Esophagus squamous epithelium (tissue), 5 donors: ENCODE measurements at places on chromosomes 6 and 20. TPM values are rescaled to one million over a fixed set of nuclear protein-coding genes. Genes with fewer than 3 reads are reported as not detected.

The OR2B6 gene
- total RNA-seq = not detected

The PAK5 gene
- 0.34 TPM for total RNA-seq

The PLA2G7 gene
- total RNA-seq = not detected

The DEFB112 gene
- not detected for total RNA-seq

The RIMS4 gene
- total RNA-seq = 1.7 TPM

The PROKR2 gene
- total RNA-seq = not detected

The COL10A1 gene
- total RNA-seq = not detected

- no peaks in the 10 kb centered on the region for H3K27me3 ChIP-seq
- no peak overlapping the region for H3K4me3 ChIP-seq
- H3K4me1 ChIP-seq = no peaks in the 10 kb centered on the region
- H3K36me3 ChIP-seq = no peaks in the 10 kb centered on the region
Measured at GRCh38 chr6:143529095-143529494, 17.6 kb upstream of the FUCA2 start.

- H3K4me1 ChIP-seq = peaks cover 7% of the 10 kb centered on the region
- no peaks in the 10 kb centered on the region for H3K36me3 ChIP-seq
- H3K27me3 ChIP-seq = no peaks in the 10 kb centered on the region
- no peak for DNase-seq
Measured at GRCh38 chr6:119312875-119313338, 36.7 kb downstream of the MAN1A1 start.

DNA sequence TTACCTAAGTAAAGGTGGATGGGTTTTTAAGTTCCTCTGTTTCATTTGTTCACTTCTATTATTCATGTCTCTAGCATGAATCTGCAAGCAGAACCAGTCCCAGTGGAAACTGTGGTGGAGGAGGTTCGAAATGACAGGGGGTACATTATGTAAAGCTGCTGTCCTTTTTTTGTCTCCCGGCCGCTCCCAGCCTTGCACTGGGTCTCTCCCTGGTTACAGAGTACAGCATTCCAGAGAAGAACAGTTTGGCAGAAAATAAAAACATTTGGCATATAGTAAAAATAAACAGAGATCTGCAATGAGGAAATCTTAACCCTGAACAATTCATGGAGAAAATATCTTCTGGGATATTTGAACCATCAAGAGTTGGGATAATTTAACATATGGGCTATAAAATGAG lies 34.6 kb upstream of the TAGAP start:
- no peak overlapping the region for H3K4me3 ChIP-seq
- no peaks in the 10 kb centered on the region for H3K36me3 ChIP-seq
- no peak for DNase-seq

DNA sequence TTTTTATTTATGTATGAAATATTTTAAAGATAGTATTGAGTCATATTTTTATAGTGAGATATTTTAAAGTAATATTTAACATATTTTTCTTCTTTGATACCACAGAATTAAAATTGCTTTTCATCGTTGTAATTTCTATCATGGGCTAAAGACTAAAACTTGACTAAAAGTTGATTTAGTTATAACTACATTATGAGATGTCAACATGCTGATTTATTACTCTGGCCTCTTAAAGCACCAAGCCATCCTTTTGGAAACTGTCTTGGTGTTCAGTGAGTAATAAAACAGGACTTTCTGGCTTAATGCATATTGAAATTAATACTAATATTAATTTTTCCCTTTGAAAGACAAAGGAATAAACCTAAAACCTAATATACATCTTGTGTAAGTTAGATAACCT lies 95.2 kb upstream of the ADGRF4 start:
- DNase-seq = no peak
- H3K36me3 ChIP-seq = no peaks in the 10 kb centered on the region
- H3K27ac ChIP-seq = no peak overlapping the region
- H3K4me1 ChIP-seq = no peaks in the 10 kb centered on the region
- H3K4me3 ChIP-seq = no peak overlapping the region

DNA sequence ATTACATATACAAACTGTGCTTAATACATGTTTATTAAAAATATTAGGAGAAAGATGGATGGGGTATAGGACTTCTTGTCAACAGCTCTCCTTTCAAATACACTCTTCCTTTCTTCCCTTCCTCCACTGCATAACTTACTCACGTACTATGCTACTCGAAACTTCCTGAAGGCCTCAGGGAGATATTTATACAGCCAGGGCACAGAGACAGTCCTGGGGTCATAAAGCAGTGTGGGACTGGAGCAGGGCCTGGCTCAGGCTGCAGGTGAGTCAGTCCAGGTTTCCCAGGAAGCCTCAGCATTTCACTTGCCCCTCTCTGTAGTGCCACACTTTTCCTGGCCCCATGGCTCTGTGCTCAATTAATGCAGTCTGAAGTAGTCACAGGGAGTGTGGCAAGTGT lies 157.0 kb downstream of the UBE3D start:
- H3K27me3 ChIP-seq = no peaks in the 10 kb centered on the region
- H3K4me3 ChIP-seq = no peak overlapping the region
- no peaks in the 10 kb centered on the region for H3K4me1 ChIP-seq
- no peak overlapping the region for H3K27ac ChIP-seq

- no peaks in the 10 kb centered on the region for H3K4me1 ChIP-seq
- no peak overlapping the region for H3K4me3 ChIP-seq
- no peak overlapping the region for H3K27ac ChIP-seq
- no peaks in the 10 kb centered on the region for H3K36me3 ChIP-seq
Measured at GRCh38 chr6:168363811-168364792, 44.5 kb upstream of the DACT2 start.

GRCh38 chr20:45850926-45851325 lies 6.3 kb downstream of the ACOT8 start:
- H3K36me3 ChIP-seq = peaks cover 94% of the 10 kb centered on the region
- H3K27ac ChIP-seq = no peak overlapping the region
- H3K4me1 ChIP-seq = peaks cover 14% of the 10 kb centered on the region
- no peaks in the 10 kb centered on the region for H3K27me3 ChIP-seq
- no peak overlapping the region for H3K4me3 ChIP-seq

GRCh38 chr6:39154705-39155104 lies 39.7 kb upstream of the SAYSD1 start:
- no peaks in the 10 kb centered on the region for H3K36me3 ChIP-seq
- no peak for DNase-seq
- H3K4me1 ChIP-seq = no peaks in the 10 kb centered on the region
- no peaks in the 10 kb centered on the region for H3K27me3 ChIP-seq
- H3K27ac ChIP-seq = no peak overlapping the region
- no peak overlapping the region for H3K4me3 ChIP-seq

- H3K27ac ChIP-seq = no peak overlapping the region
- H3K4me3 ChIP-seq = no peak overlapping the region
- H3K36me3 ChIP-seq = no peaks in the 10 kb centered on the region
- H3K4me1 ChIP-seq = peaks cover 18% of the 10 kb centered on the region
Measured at GRCh38 chr20:56716806-56717205, 87.7 kb downstream of the TFAP2C start.

- no peaks in the 10 kb centered on the region for H3K27me3 ChIP-seq
- H3K4me1 ChIP-seq = no peaks in the 10 kb centered on the region
- no peak for DNase-seq
- H3K4me3 ChIP-seq = no peak overlapping the region
- no peak overlapping the region for H3K27ac ChIP-seq
Measured at GRCh38 chr6:144809120-144809519, 524.0 kb downstream of the UTRN start.

- DNase-seq = no peak
- H3K27ac ChIP-seq = no peak overlapping the region
- H3K36me3 ChIP-seq = peaks cover 75% of the 10 kb centered on the region
Measured at GRCh38 chr6:52984247-52984646, 10.8 kb downstream of the GSTA4 start.

GRCh38 chr6:30810813-30811339 lies 66.5 kb upstream of the IER3 start:
- H3K4me1 ChIP-seq = peaks cover 8% of the 10 kb centered on the region
- H3K36me3 ChIP-seq = no peaks in the 10 kb centered on the region
- H3K4me3 ChIP-seq = no peak overlapping the region

DNA sequence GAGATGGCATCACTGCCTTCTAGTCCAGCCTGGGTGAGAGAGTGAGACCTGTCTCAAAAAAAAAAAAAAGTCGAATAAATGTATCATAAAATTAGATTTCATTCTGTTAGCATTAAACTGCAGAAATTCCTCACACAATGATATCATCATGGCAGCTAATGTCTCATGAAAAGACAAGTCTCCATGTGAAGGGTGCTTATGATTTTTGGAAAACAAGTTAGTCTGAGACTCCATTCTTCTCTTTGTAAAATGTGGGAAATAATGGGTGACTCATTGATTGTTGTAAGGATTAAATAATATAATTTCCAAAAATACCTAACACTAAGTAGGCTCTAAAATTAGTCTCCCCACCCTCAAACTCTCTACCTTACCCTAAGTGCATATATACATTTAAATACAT lies 49.6 kb upstream of the CDYL start:
- no peaks in the 10 kb centered on the region for H3K36me3 ChIP-seq
- no peaks in the 10 kb centered on the region for H3K4me1 ChIP-seq

- H3K27me3 ChIP-seq = no peaks in the 10 kb centered on the region
- no peaks in the 10 kb centered on the region for H3K36me3 ChIP-seq
- H3K4me1 ChIP-seq = no peaks in the 10 kb centered on the region
- DNase-seq = no peak
- no peak overlapping the region for H3K27ac ChIP-seq
Measured at GRCh38 chr6:52972989-52973388, 22.1 kb downstream of the GSTA4 start.

GRCh38 chr6:131112249-131112648 lies 23.0 kb upstream of the AKAP7 start:
- no peaks in the 10 kb centered on the region for H3K36me3 ChIP-seq
- no peaks in the 10 kb centered on the region for H3K27me3 ChIP-seq
- H3K4me1 ChIP-seq = no peaks in the 10 kb centered on the region
- no peak overlapping the region for H3K27ac ChIP-seq

GRCh38 chr6:66556936-66557335 lies 849.9 kb upstream of the EYS start:
- DNase-seq = no peak
- H3K27ac ChIP-seq = no peak overlapping the region
- H3K4me1 ChIP-seq = no peaks in the 10 kb centered on the region

DNA sequence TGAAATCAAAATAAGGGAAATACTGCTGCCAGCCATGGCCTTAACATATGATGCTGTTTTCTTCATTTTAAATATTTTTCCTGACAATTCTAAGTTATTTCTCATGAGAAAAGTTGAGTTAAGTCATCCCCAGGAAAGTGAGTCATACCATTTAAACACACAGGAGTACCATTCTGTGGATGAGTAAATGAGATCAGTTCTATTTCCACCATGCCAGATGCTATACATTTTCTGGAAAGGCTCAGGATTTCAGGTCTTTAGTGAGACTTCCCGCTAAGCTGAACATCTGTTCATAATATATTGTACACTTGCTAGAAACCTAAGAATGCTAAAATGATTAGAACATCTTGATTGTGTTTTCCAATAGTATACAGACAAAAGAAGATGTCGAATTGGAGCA lies 256.2 kb upstream of the MANEA start:
- no peak overlapping the region for H3K27ac ChIP-seq
- no peaks in the 10 kb centered on the region for H3K4me1 ChIP-seq
- no peaks in the 10 kb centered on the region for H3K27me3 ChIP-seq
- H3K4me3 ChIP-seq = no peak overlapping the region
- DNase-seq = no peak

- H3K4me3 ChIP-seq = no peak overlapping the region
- H3K4me1 ChIP-seq = no peaks in the 10 kb centered on the region
- H3K27me3 ChIP-seq = no peaks in the 10 kb centered on the region
- H3K27ac ChIP-seq = no peak overlapping the region
- H3K36me3 ChIP-seq = no peaks in the 10 kb centered on the region
- DNase-seq = no peak
Measured at GRCh38 chr6:146814148-146814750, 215.5 kb downstream of the ADGB start.

DNA sequence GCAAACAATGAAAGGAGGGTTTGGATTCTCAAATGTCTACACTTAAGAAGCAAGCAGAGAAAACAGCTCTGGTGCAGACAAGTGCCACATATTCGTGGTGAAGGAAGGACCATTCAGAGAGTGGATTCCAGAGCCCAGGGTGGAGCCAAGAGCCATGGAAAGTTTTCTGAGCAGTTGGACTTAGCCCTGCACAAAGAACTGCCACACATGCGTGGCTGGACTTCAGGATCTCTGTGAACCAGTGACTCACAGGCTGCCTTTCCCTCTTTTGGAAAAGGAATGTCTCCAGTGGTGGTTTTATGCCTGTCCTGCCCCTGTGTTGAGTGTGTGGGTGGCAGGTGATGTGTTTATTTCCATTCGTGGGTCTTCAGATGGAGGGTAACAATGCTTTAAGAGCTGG lies 489.5 kb downstream of the CDH26 start:
- no peaks in the 10 kb centered on the region for H3K36me3 ChIP-seq
- H3K4me1 ChIP-seq = no peaks in the 10 kb centered on the region
- H3K4me3 ChIP-seq = no peak overlapping the region

- H3K27ac ChIP-seq = no peak overlapping the region
- no peaks in the 10 kb centered on the region for H3K36me3 ChIP-seq
- no peak for DNase-seq
Measured at GRCh38 chr6:129113637-129114036, 230.7 kb downstream of the LAMA2 start.

DNA sequence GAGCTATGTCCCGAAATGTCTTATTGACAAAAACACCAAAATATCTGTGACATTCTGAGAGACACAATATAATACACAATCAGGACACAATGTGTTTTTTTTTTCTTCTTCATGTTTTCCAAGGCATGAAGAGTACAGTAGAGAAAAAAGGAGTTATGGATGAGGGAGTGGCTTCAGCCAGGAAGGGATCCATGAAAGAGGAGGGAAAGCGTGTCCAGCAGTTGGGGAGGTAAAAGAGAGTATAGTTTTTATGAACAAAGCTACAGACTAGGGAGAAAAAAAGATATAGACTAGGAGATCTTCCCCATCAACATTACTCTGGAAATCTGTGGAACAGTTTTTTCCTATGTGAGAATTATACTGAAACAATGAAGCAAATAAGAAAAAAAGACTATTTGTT lies 38.9 kb upstream of the PRIM2 start:
- no peak overlapping the region for H3K27ac ChIP-seq
- no peaks in the 10 kb centered on the region for H3K4me1 ChIP-seq
- H3K4me3 ChIP-seq = no peak overlapping the region
- DNase-seq = no peak

GRCh38 chr6:12148841-12149240 lies 136.7 kb downstream of the HIVEP1 start:
- no peaks in the 10 kb centered on the region for H3K27me3 ChIP-seq
- H3K36me3 ChIP-seq = peaks cover 1% of the 10 kb centered on the region
- no peak overlapping the region for H3K27ac ChIP-seq
- H3K4me3 ChIP-seq = no peak overlapping the region
- DNase-seq = no peak
- no peaks in the 10 kb centered on the region for H3K4me1 ChIP-seq

GRCh38 chr20:47295921-47296426 lies 60.5 kb downstream of the ZMYND8 start:
- DNase-seq = no peak
- H3K36me3 ChIP-seq = peaks cover 22% of the 10 kb centered on the region
- H3K4me1 ChIP-seq = no peaks in the 10 kb centered on the region
- H3K27me3 ChIP-seq = no peaks in the 10 kb centered on the region
- H3K4me3 ChIP-seq = no peak overlapping the region

- no peaks in the 10 kb centered on the region for H3K27me3 ChIP-seq
- DNase-seq = no peak
- H3K27ac ChIP-seq = no peak overlapping the region
- H3K36me3 ChIP-seq = no peaks in the 10 kb centered on the region
- no peak overlapping the region for H3K4me3 ChIP-seq
Measured at GRCh38 chr6:139433631-139434419, 59.4 kb upstream of the CITED2 start.
